ENCODE measurements at places on chromosomes 5 and 9.

GRCh38 chr5:95620030-95620869, at the start of gene GPR150:
GPR150 (plus strand) TSS chr5:95620087; CDS start chr5:95620276, 189 bp downstream.
- DNase-seq, result peak; percentile 41
- peaks cover 23% of the 10 kb centered on the region for H3K4me1 ChIP-seq
- H3K27me3 ChIP-seq, result no peaks in the 10 kb centered on the region

- no peaks in the 10 kb centered on the region for H3K4me1 ChIP-seq
- H3K36me3 ChIP-seq, result no peaks in the 10 kb centered on the region
- no peak overlapping the region for H3K4me3 ChIP-seq
- no peak overlapping the region for H3K27ac ChIP-seq
- H3K27me3 ChIP-seq, result no peaks in the 10 kb centered on the region
- no peak for DNase-seq
Observed at GRCh38 chr9:9170439-9171134, 1371.0 kb upstream of the DMAC1 start.

DNA sequence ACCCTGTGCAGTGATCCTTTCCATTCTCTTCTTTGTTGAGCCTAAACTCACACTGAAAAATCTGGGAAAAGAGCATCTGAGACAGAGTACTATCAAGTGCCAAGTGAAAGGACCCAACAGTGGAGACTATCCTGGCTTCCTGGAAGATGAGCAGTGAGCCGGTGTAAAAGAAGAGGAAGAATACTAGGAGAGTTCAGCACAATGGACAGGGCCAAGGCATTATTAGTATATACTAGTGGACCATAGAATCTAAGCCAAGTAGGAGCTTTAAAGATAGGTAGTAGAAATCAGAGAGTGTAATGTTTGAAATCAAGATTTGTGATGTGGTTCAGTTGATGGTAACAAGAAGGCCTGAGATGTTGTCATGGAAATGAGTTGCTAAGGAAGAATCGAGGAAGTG, 140.8 kb downstream of the CAMK4 start:
- H3K4me3 ChIP-seq, result no peak overlapping the region
- H3K27me3 ChIP-seq, result no peaks in the 10 kb centered on the region
- no peak for DNase-seq

DNA sequence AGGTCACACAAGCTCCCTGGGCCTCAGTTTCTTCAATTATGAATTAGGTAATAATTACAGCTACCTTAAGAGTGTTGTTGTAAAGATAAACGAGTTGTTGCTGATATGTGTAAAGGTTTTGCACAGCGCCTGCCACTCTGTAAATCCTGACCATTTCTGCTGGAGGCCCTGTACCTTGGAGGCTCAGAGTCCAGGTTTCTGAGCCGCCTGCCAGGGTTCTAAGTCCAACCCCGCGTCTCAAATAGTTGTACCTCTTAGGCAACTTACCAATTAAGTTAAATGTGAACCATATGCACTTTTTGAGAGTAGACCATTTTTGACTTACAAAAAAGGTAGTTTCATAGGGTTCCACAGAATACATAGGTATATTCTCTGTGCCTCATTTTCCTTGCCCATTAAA, 156.8 kb upstream of the KLF9 start:
- no peak for DNase-seq
- no peak overlapping the region for H3K27ac ChIP-seq
- H3K4me1 ChIP-seq, result peaks cover under 1% of the 10 kb centered on the region
- H3K36me3 ChIP-seq, result no peaks in the 10 kb centered on the region
- H3K27me3 ChIP-seq, result no peaks in the 10 kb centered on the region

- H3K27ac ChIP-seq, result no peak overlapping the region
- peaks cover 13% of the 10 kb centered on the region for H3K4me1 ChIP-seq
- peaks cover 12% of the 10 kb centered on the region for H3K36me3 ChIP-seq
Observed at GRCh38 chr9:122929796-122930354, 1.4 kb downstream of the ZBTB26 start.

- no peaks in the 10 kb centered on the region for H3K4me1 ChIP-seq
- H3K36me3 ChIP-seq, result no peaks in the 10 kb centered on the region
- H3K27ac ChIP-seq, result no peak overlapping the region
- H3K4me3 ChIP-seq, result no peak overlapping the region
- H3K27me3 ChIP-seq, result peaks cover 8% of the 10 kb centered on the region
Observed at GRCh38 chr5:169192536-169192935, 108.4 kb downstream of the SLIT3 start.

DNA sequence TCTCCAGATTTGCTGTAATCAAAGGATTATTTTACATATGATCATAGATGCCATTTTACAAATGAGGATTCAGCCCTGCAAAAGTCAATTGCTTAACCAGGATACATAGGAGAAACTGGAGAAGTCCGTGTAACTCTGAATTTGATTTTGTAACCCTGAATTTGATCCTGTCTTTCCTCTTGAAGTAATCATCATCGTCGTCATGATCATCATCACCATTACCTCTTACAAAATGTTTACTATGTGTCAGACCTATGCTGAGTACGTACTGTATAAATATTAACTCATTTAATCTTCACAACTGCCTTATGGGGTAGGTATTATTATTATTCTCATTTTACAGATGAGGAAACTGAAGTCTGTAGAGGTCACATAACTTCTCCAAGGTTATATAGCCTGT, 271.5 kb downstream of the DOCK8 start:
- no peaks in the 10 kb centered on the region for H3K36me3 ChIP-seq
- H3K27ac ChIP-seq, result no peak overlapping the region
- peaks cover 5% of the 10 kb centered on the region for H3K4me1 ChIP-seq
- no peak overlapping the region for H3K4me3 ChIP-seq
- no peak for DNase-seq

GRCh38 chr5:144405991-144406390, 235.3 kb downstream of the KCTD16 start:
- peaks cover 1% of the 10 kb centered on the region for H3K36me3 ChIP-seq
- no peaks in the 10 kb centered on the region for H3K4me1 ChIP-seq
- DNase-seq, result no peak
- H3K4me3 ChIP-seq, result no peak overlapping the region
- H3K27ac ChIP-seq, result no peak overlapping the region

DNA sequence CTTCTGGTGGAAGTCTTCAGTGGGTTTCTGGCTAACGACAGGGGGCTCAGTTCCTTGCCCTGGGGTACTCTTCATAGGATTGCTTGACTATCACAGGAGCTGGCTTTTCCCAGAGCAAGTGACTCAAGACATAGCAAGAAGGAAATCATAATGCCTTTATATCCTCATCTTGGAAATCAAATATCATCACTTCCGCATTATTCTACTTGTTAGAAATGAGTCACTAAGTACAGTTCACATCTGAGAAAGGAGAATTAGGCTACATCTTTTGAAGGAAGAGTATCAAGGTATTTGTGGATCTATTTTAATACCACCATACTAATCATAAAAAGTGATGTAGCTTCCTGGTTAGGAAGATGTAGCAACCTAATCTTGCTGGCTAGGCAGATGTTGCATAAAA, 148.2 kb upstream of the RAI14 start:
- no peaks in the 10 kb centered on the region for H3K4me1 ChIP-seq
- no peaks in the 10 kb centered on the region for H3K36me3 ChIP-seq
- H3K4me3 ChIP-seq, result no peak overlapping the region
- no peak for DNase-seq
- H3K27me3 ChIP-seq, result peaks cover 32% of the 10 kb centered on the region

DNA sequence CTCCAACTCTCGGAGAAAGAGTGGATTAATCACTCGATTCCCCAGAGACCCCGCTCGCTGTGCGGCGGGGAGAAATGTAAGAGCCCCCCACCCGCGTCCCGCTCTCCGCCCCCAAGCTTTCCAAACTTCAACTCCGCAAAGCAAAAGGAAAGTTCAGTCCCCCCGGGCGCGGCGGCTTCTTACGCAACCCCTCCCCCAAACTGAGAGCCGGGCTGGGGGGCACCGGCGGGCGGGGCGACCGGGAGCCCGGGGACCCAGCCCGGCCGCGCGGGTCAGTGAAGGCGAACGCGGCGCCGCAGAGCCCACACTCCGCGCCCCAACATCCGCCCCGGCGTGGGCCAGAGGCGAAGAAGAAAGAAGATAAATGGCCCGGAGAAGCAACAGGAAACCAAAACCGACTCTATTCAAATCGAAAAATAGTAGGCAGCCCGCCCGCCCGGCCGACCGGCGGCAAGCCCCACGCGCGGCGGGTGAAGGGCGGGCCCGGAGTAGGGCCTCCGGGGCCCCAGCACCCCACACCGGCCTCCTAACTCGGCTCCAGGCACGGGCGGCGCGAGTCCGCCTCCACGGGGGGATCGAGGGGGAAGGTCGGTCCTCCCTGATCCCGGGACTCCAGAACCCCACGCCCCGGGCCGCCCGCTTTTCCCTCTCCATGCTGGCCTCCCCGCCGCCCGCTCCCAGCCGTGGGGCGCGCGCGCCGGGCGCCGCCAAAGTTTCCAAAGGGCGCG, 720 bp downstream of the NOTCH1 start:
- peaks cover 16% of the 10 kb centered on the region for H3K4me1 ChIP-seq
- peak; percentile 37 for DNase-seq
- peak overlapping the region; percentile 81 for H3K4me3 ChIP-seq
- peaks cover 15% of the 10 kb centered on the region for H3K36me3 ChIP-seq

GRCh38 chr9:136657974-136658848, 4.5 kb upstream of the EGFL7 start:
- peaks cover 12% of the 10 kb centered on the region for H3K4me1 ChIP-seq
- H3K4me3 ChIP-seq, result no peak overlapping the region
- peaks cover 60% of the 10 kb centered on the region for H3K27me3 ChIP-seq
- no peak for DNase-seq
- no peak overlapping the region for H3K27ac ChIP-seq

- H3K27me3 ChIP-seq, result no peaks in the 10 kb centered on the region
- H3K36me3 ChIP-seq, result no peaks in the 10 kb centered on the region
- H3K4me1 ChIP-seq, result no peaks in the 10 kb centered on the region
- H3K27ac ChIP-seq, result no peak overlapping the region
Observed at GRCh38 chr5:167012123-167013034, 1279.1 kb upstream of the WWC1 start.

DNA sequence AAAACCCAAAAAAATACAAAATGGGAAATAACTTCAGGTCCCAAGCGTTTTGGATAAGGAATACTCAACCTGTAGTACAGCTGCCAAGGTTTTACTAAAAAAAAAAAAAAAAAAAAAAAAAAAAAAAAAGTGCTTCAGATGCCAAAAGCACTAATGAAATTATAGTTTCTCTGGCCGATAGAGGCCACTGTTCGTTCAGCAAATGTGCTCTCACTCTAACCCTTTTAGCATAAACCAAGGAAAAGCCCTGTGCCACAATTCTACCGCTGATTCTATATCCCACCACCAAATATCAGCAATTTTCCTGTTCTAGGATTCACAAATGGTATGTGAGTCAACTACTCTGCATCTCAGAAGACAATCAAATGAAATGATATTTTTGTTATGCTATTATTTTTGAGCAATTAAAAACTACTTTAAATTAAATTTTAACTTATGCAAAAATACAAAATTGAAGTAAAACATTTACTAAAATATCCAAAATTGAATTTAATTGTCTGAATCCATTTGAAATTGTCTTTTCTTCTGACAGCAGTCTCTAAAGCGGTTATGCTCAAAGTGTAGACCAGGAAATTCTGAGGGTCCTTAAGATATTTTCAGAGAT, 79.8 kb downstream of the RICTOR start:
- peaks cover 50% of the 10 kb centered on the region for H3K4me1 ChIP-seq
- peaks cover 30% of the 10 kb centered on the region for H3K36me3 ChIP-seq
- H3K4me3 ChIP-seq, result no peak overlapping the region

DNA sequence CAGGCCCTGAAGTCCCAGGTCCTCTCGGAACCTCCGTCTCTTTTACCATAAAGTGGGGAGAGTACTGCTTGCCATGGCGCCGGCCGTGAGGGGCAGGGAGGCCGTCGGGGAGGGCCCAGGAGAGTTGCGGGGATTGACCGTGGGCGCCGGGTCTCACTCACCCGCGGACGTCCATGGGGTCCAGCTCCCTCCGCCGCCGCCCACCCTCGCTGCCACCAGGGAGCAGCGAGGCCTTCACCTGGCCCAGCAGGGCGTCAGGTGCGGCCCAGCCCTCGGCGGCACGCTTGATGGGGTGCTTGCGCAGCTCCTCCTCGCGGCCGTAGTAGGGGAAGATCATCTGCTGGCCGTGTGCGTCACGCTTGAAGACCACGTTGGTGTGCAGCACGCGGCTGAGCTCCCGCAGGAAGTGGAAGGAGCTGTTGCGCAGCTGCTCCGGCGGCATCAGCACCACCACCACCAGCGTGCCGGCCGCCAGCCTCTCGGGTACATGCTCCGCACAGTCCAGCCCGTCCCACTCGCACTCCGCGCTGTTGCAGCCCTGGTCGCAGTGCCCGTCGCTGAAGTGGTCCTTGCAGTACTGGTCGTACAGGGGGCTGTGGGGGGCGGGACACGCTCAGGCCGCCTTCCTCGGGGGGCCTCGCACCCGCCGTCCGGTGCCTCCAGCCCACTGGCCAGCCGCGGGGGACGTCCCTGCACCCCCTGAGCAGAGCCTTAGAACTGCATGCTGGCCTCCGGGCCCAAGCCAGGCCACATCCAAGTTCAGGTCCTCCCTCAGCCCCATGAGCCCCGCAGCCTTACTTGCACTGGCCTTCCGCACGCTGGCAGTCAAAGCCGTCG, 21.9 kb upstream of the SEC16A start:
- DNase-seq, result no peak
- H3K36me3 ChIP-seq, result peaks cover 38% of the 10 kb centered on the region
- H3K4me1 ChIP-seq, result no peaks in the 10 kb centered on the region
- H3K27ac ChIP-seq, result no peak overlapping the region
- H3K27me3 ChIP-seq, result no peaks in the 10 kb centered on the region

DNA sequence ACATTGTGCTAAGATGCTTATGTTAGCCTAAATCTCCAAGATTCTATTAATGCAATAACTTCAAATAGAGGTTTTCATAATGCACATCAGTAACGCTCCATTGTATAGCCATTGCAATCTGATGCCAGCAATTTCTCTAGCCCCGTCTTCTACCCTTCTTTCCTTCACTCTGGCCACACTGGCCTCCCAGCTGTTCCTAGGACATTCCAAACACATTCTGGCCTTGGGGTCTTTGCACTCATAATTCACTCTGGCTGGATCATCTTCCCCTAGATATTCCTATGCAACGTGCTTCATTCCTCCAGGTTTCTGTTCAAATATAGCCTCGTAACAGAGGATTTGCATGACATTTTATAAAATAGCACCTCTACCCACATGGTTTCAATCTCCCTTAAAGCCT, 23.3 kb downstream of the FAM81B start:
- peaks cover 9% of the 10 kb centered on the region for H3K27me3 ChIP-seq
- no peak overlapping the region for H3K4me3 ChIP-seq
- no peaks in the 10 kb centered on the region for H3K36me3 ChIP-seq
- no peak overlapping the region for H3K27ac ChIP-seq
- DNase-seq, result no peak

DNA sequence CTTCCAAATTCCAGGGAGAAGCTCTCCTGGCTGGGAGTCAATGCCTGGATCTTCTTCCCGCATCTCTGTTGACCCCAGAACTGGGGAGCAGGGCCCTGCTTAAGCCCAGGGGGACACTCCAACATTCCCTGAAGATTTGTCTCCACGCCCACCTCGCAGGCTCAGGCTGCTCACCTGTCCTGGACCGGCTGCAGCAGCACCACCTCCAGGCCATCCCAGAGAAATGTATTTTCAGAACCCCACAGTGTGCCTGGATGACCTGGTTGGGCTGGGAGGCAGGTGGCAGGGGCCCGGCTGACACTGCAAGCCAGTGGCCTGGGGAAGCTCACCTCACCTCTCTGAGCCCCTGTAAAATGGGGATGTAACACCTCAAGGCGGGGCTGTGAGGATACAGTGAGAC, 27.1 kb upstream of the ZBTB43 start:
- H3K27ac ChIP-seq, result no peak overlapping the region
- no peaks in the 10 kb centered on the region for H3K36me3 ChIP-seq
- no peaks in the 10 kb centered on the region for H3K4me1 ChIP-seq
- DNase-seq, result no peak
